Heart right ventricle (tissue), 16 donors: ENCODE measurements at places on chromosomes 12 and 14. TPM values are rescaled to one million over a fixed set of nuclear protein-coding genes. Genes with fewer than 3 reads are reported as not detected.

The SRSF9 gene
- 35.4 TPM for total RNA-seq

The KRT4 gene
- total RNA-seq: not detected

The NRIP2 gene
- 2.3 TPM for total RNA-seq

The CPM gene
- total RNA-seq: 2.6 TPM

The SMIM41 gene
- total RNA-seq: not detected

The OAS1 gene
- total RNA-seq: 20.3 TPM

The KRT2 gene
- total RNA-seq: not detected

The PIP4K2C gene
- total RNA-seq: 14.8 TPM

The FRMD6 gene
- total RNA-seq: 6.4 TPM

The GAPDH gene
- 5,943 TPM for total RNA-seq

The SCN8A gene
- 0.32 TPM for total RNA-seq

The NOXRED1 gene
- total RNA-seq: not detected

The CFAP54 gene
- 0.27 TPM for total RNA-seq

The TAS2R46 gene
- total RNA-seq: 0.62 TPM

The SERPINA12 gene
- total RNA-seq: not detected

The DUSP6 gene
- 24.0 TPM for total RNA-seq

The EP400 gene
- 20.3 TPM for total RNA-seq

The DENND5B gene
- 47.4 TPM for total RNA-seq

The BCL2L14 gene
- total RNA-seq: not detected

The MYL2 gene
- total RNA-seq: 19,203 TPM

The KRR1 gene
- total RNA-seq: 33.5 TPM

The OTOGL gene
- 0.21 TPM for total RNA-seq

The ADSS1 gene
- total RNA-seq: 197 TPM

The RAD9B gene
- total RNA-seq: 0.64 TPM

The CLEC4D gene
- not detected for total RNA-seq

The GLI1 gene
- total RNA-seq: 1.2 TPM

The ESPL1 gene
- total RNA-seq: 0.06 TPM

The LTBR gene
- 22.5 TPM for total RNA-seq

The RD3L gene
- total RNA-seq: 25.5 TPM

The GPR68 gene
- total RNA-seq: 0.30 TPM

The RTL1 gene
- not detected for total RNA-seq

The SDR9C7 gene
- not detected for total RNA-seq

The PIK3C2G gene
- total RNA-seq: not detected

The ZC3H10 gene
- total RNA-seq: 4.8 TPM

The SLC38A4 gene
- total RNA-seq: 0.13 TPM

The SPTB gene
- total RNA-seq: 98.2 TPM

The TRHDE gene
- 0.49 TPM for total RNA-seq

The DNAH10 gene
- not detected for total RNA-seq

The GLIPR1L1 gene
- not detected for total RNA-seq

The LMNTD1 gene
- total RNA-seq: not detected

The SERPINA5 gene
- 0.28 TPM for total RNA-seq

The C2CD5 gene
- total RNA-seq: 30.2 TPM

The RNU4-1 gene
- 3,423 TPM for total RNA-seq

The COCH gene
- 0.26 TPM for total RNA-seq

The SELPLG gene
- 2.5 TPM for total RNA-seq

The LBHD2 gene
- not detected for total RNA-seq

The CLEC9A gene
- not detected for total RNA-seq

The HAL gene
- total RNA-seq: 0.25 TPM

The MUCL1 gene
- total RNA-seq: not detected

The FOXJ2 gene
- total RNA-seq: 29.4 TPM

The GTF2A1 gene
- total RNA-seq: 23.9 TPM

The DPPA3 gene
- not detected for total RNA-seq

The CHGA gene
- total RNA-seq: not detected

The KLRF1 gene
- total RNA-seq: 0.19 TPM

The C14orf180 gene
- 124 TPM for total RNA-seq
